ENCODE measurements at places on chromosomes 4 and X. TPM values are rescaled to one million over a fixed set of nuclear protein-coding genes. Genes with fewer than 3 reads are reported as not detected.

PTTG2 gene
- not detected for total RNA-seq

ARMCX1 gene
- total RNA-seq: 32.3 TPM

ESX1 gene
- not detected for total RNA-seq

KLF8 gene
- 22.2 TPM for total RNA-seq

KIAA0232 gene
- 33.4 TPM for total RNA-seq

Measured in mesenteric fat pad (tissue), 1 donor.